ENCODE measurements at places on chromosomes 12 and 14.

GRCh38 chr12:19657118-19657731, 217.9 kb downstream of the AEBP2 start:
- DNase-seq, result no peak

DNA sequence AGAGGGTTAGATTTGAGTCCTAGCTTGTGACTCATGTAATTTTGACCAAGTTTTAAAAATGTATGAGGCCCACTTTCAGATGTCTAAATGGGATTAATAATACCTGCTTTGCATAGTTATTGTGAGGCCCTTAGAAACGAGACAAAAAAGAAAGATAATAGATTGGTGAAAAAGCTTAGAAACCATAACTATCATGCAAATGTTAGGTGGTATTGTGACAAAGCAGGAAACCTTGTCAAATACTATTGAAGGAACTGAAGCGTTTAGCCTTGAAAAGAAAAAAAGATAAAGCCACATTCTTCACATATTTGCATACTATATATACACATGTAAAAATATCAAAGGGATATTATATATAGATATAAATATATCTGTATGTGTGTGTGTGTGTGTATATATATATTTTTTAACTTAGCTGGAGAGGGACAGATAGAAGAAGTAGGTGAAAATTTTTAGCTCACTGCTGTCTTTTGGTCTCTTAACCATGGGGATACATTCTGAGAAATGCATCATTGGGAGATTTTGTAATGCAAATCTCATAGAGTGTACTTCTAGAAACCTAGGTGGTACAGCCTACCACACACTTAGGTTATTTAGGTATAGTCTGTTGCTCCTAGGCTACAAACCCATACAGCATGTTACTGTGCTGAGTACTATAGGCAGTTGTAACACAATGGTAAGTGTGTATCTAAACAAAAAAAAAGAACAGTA, 270.3 kb downstream of the CCDC91 start:
- no peak for DNase-seq

DNA sequence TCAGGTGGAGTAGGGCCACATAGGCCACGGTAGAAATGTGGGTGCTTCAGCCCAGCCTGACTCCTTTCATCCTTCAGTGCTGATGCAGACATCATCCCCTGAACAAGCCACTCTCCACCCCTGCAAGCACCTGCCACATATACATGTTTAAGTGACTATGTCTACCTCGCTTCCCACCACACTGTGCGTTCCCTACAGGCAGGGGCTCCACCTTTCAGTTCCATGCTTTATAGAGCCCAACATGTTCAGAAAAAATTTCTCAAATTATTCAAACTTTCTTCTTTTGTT, 11.6 kb downstream of the SLC7A7 start:
- DNase-seq, result no peak

GRCh38 chr12:94169495-94169894, 21.1 kb downstream of the PLXNC1 start:
- no peak for DNase-seq

DNA sequence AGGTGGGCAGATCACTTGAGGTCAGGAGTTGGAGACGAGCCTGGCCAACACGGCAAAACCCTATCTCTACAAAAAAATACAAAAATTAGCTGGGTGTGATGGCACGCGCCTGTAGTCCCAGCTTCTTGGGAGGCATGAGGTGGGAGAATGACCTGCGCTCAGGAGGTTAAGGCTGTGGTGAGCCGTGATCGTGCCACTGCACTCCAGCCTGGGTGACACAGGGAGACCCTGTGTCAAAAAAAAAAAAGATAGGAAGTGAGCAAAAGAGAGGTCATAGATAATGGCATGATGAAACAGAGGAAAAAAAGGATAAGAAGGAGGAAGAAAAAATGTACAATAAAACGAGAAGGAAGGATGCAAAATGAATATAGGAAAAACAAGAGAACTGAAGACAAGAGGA, 159.5 kb downstream of the ETV6 start:
- DNase-seq, result no peak

GRCh38 chr12:1418144-1418543, 176.2 kb downstream of the FBXL14 start:
- no peak for DNase-seq

DNA sequence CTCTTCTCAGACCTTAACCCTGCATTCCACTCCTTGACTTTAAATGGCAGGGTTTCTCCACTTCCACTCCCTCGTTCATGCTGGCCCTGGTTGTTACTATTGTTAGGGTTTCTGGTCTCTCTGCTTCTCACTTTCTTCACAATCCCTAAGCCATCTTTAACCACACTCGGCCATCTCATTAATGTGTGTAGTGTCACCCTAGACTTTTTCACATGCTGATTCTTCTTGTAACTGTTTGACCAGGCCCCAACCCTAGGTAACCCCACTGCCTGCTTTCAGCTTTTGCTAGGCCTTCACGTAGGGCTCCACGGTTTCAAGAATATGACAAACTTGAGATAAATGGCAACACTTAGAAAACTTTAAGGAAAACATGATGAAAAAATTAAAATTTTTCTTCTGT, 195.1 kb downstream of the IPO8 start:
- no peak for DNase-seq

DNA sequence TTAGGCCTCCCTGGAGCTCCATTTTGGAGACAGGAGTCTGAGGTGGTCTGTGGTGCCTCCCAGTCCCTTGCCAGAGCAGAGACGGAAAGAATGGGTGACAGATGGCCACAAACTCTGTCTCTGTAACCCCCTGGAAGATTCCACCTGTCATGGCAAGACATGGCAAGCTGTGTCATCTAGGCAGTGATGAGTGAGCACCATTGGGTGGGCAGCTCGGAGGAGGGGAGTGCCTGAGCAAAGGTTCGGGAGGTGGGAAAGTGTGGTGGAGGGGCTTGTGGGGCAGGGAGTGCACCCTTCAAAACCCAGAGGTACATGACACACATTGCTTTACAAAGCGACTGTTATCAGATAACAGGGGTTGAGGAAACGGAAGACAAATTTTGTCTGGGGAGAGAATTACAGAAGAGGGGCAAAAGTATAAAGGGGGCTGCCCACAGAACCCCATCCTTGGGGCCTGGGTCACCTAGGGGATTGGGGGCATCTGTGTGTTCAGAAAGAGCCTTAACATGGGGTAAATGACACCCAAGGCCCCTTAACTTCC, 3.5 kb downstream of the RIN3 start:
- DNase-seq, result no peak

GRCh38 chr12:46650688-46651087, 175.1 kb downstream of the SLC38A4 start:
- no peak for DNase-seq

- no peak for DNase-seq
These were observed 22.1 kb downstream of the ERP29 start for GRCh38 chr12:112035219-112035785.

- DNase-seq, result no peak
These were observed 6.9 kb downstream of the PHETA1 start for GRCh38 chr12:111361717-111362576.

- no peak for DNase-seq
These were observed 280.0 kb upstream of the CRY1 start for GRCh38 chr12:107373238-107373809.

- DNase-seq, result no peak
These were observed 14.6 kb upstream of the CACNB3 start for GRCh38 chr12:48803675-48804074.

- DNase-seq, result no peak
These were observed 268.9 kb upstream of the NOVA1 start for GRCh38 chr14:26866721-26867120.

DNA sequence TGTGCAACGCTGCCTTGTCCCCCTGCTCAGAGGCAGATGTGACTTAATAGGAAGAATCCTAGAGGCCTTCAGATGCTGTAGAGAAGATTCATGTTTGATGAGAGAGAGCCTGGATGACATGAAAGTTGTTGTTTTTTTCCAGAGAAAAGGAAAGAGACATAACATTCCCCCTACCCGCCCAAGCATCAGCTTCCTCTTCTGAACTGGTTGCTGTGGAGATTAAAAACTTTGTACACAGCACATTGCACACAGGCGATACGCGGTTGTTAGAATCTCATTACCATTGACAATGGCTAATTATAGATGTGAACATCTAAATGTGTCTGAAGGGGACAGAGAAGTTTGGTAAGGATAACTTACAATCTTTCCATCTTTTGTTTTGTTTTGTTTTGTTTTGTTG, 13.6 kb upstream of the ETFBKMT start:
- no peak for DNase-seq

DNA sequence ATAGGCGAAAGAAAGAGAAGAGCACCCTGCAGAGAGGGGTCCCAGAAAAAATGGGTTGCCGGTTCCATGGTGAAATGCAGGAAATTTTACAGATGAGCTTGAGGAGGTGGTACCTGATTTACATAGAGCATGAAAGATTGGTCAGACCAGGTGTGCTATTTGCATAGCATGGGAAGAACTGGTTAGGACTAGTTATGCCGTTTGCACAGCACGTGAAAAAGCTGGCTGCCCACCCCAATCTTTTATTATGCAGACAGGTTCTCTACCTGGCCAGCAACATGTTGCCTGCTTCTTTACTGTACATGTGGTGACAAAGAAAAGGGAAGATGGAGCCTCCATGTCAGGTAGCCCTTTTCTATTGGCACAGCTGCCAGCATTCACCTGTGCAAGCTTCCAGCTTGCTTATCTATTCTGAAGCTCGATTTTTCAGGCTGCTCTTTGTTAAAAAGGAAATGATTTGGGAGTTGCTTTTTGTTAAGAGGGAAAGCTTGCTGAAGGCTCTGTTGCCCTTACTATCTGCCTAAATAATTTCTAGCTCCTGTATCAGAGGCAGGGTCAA, 62.9 kb upstream of the ELK3 start:
- DNase-seq, result no peak

DNA sequence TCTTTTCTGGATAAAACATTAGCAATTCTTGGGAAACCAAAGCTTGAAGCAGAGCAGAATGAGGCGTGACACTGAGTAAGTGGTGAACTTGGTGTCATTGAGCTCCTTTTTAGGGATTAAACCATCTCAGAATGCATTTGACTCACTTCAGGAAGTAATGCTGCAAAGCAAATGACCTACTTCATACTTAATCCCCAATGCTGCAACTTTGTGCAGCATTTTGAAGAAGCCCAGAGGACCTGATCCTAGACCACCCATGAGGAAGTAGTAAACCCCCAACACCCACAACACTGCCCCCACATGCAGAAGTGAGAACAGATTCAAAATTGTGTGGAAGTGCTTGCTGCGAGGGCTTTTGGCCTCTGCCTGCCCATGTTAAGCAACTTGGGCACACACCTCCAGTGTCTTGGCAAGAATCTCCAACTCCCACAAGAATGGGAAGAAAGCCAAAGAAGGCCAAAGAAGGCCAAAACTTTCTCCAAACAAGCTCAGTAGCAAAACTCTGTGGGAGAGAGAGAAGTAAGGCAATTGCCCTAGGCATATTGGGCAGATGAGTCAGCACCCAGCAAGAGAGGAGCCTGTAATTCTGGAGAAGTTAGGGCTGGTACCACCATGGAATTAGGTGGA, 69.2 kb upstream of the ETV6 start:
- no peak for DNase-seq

DNA sequence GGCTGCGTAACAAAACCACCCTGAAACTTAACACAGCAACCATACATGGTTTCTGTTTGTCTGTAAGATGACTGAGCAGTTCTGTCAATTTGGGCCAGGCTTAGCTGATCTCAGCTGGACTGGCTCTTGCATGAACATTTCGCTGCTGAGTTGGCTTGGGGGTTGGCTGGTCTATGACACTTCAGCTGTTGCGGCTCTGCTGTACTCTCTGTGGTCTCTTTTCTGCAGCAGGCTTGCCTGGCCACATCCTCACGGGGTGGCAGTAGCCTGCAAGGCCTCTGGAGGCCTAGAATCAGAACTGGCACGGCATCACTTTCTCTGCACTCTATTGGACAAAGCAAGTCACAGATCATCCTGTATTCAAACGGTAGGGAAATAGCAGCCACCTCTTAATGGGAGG, 216.2 kb downstream of the BCL11B start:
- no peak for DNase-seq

DNA sequence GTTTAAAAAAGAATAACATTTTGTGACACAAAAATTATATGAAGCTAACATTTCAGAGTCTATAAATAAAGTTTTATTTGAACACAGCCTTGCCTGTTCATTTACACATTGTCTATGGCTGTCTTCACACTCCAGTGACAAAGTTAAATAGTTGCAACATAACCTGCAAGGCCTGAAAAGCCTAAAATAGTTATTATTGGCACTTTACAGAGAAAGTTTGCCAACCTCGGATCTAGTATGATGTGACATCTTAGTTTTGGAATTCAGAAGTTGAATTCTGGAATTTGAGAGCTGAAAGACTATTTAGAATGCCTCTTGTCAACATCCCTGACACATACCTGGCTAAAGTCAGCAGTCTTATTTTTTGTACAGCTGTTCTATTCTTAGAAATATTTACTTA, 68.3 kb downstream of the DYRK2 start:
- DNase-seq, result no peak

DNA sequence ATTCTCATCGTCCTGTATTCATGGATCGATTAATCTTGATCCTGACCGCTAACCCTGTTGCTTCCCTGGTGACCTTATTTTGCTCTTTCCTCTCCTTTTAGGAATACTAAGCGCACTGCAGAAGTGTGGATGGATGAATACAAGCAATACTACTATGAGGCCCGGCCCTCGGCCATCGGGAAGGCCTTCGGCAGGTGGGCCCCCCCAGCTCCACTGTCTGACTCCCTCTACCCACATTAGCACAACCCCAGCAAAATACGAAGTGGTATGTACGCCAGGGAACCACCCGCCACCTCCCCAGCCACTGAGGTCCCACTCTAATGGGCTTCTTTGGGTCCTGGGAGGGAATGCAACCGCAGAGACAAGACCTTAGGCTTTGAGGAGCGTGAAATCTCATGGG, 58.7 kb downstream of the ERH start:
- DNase-seq, result no peak

- no peak for DNase-seq
These were observed 5.3 kb upstream of the CDCA4 start for GRCh38 chr14:105026033-105026785.
